ENCODE measurements at places on chromosomes 5 and 9.

GRCh38 chr9:77210116-77210515 is 32.8 kb downstream of the VPS13A start:
- no peak for DNase-seq

DNA sequence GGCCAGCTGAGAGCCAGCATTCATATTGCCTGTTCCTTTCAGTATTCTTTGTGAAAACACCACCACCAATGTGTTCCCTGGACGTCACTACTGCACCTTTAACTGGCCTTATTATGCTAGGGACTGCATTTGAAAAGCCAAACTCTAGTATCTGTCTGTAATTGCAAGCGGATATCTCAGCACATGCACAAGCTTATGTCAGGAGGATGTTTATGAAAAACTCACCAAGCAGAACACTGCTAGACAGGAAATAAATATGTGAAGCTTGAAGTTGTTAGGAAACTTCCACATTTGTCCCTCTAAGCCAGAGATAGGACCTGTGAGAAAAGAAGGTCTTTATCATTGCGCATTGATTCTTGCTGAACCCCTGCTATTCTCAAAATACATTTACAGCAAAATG is 135.4 kb upstream of the CCDC152 start:
- DNase-seq, result peak; percentile 44

DNA sequence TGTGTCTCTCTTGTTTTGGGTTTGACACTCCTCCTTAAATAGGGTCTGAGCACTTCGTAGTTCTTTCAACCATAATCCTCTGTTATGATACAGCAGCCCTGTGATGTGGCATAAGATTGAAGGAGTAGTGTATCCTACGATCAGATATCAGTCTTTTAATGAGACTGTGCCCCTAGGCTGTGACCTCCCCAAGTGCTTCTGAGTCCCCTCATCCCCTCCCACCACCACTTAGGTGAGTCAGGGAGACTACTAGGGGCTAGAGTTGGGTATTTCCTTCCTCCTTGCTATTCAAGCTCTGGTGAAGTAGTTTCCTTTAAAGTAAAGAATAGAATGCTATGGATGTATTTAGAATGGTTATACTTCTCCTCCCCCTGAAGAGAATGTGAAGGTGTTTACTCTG is 637.2 kb upstream of the GRAMD2B start:
- no peak for DNase-seq

DNA sequence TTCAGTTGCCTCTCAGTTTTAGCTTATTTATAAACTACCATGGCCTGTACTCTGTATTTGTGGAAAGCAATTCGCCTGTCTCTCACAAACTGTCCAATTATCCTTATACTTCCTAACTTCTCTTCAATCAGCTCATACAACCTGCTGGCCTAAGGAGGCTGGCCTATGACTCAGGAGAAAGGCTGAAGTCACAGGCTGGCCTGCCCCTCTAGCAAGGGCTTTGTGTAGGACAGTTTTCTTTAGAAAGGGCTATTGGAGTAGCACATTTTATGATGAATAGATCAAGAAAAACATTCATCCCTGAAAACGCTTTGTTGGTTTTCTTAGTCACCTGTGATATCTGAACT is 988.7 kb upstream of the ARRDC3 start:
- DNase-seq, result no peak

GRCh38 chr5:136033234-136033633 is 4.4 kb downstream of the TGFBI start:
- DNase-seq, result no peak

DNA sequence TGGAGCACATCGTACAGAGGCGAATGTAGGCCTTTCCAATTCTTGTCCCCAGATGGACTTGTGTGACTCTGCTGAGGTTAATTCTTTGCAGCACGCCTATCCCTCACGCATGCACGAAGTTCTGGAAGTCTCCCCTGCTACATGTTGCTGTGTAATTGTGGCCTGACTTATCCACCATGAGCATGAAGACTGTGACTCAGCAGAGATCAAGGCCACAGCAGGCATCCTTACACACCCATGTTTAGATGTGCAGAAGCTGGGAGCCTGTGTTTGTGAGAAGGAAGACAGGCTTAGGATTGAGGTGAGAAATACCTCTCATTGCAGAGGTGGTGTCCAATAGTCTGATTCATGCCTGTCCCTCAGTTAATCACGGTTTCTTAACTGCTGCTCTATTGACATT is 135.6 kb downstream of the ICE1 start:
- DNase-seq, result no peak

DNA sequence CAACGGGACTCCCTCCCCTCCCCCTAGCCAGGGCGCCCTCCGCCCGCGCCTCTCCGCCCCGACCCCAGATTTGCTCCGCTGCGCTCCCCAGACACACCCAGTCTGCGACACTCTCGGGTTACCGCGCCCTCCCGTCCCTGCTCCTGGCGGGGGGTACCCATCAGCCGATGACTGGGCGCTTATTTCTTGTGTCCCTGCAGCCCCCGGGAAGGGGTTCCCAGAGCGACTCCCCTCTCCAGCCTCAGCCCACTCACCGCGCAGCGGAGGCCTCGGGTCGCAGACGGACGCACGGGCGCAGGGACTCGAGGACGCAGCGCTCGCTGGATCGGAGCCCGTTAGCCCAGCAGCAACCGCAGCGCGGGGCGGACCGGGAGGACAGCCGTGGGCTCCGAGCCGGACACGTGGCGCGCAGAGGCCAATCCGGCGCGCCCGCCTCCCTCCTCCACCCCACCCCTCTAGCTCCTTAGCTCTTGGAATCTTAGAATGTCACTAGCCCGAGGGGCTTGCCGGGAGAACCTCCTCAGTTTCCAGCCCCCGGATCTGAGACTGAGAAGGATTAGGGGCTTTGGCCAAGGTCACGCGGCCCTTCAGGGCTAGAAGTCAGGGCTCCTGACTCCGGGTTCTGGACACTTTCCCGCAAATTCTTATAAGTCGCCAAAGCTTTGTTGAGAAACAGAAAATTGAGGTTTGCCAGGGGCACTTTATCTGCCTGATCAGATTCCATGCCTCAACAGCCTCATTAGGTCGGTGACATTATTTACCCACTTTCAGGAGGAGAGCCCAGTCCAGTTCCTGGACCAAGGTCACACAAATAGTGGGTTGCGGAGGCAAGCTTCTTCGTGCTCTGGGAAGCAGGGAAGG is at the start of gene ANXA6:
TSS of gene ANXA6 (minus strand) at position 354 of the 861 bp plus-strand sequence. CDS start 9,878 bp downstream, outside the sequence.
- DNase-seq, result peak; percentile 92

DNA sequence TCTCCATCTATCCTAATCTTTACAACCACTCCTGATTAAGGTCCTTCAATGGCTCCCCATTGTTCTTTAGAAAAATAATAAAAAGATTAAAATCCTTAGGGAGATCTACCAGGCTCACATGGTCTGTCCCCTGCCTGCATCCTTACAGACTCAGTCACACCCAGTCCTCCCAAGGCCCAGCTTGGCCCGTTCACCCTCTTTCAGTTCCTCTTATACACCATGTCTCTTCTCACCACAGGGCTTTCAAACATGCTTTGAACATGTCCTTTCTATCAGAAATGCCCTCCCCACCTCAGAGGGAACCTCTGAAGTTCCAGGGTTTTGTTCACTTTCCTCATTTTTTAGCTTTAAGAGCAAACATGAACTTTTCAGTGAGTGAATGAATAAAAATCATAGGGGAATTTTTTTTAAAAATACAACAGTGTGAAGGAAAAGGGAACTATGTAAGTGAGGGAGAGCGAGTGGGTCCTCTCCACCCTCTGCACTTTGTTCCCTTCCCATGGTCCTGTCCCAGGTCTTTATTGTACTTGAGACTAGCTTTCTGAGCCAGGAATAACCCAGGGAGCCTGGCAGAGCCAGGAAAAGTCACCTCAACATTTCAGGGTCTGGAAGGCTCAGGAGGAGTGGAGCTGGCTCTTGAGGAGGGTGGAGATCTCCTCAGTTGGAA is 55.3 kb downstream of the TRPC7 start:
- no peak for DNase-seq

DNA sequence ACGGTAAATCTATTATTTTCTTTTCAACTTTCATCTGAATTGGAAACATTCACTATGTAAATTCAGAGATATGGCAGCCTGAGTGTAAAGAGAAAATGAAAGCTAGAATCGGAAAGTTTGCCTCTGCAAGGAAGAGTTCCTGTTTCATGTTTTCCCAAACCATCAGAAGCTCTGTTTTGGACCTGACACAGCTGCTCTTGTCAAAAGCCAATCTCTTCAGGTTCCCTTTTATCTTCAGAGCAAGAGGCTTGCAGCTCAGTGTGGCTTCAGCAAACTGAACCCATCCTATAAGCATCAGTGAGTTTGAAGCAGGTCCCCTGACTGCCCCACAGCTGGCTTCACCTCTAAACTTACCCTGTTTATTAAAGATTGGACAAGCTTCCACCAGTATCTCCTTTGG is 1099.7 kb downstream of the DTWD2 start:
- peak; percentile 64 for DNase-seq

GRCh38 chr9:136626740-136627642 is 35.7 kb upstream of the EGFL7 start:
- no peak for DNase-seq

- no peak for DNase-seq
Measured at GRCh38 chr5:32909207-32909606, 198.1 kb downstream of the NPR3 start.

DNA sequence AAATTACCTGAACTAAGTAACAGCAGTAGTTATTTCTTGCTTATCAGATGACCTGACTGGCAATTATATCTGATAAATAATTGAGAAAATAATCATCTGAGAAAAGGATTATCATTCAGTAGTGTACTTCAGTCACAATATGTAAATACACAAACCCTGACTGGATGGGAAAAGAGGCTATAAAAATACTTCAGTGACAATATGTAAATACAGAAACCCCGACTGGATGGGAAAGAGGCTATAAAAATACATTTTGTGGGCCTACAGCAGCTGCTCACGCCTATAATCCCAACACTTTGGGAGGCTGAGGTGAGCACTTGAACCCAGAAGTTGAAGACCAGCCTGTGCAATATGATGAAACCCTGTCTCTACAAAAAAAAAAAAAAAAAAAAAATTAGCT is 11.1 kb downstream of the UBAP2 start:
- DNase-seq, result no peak

DNA sequence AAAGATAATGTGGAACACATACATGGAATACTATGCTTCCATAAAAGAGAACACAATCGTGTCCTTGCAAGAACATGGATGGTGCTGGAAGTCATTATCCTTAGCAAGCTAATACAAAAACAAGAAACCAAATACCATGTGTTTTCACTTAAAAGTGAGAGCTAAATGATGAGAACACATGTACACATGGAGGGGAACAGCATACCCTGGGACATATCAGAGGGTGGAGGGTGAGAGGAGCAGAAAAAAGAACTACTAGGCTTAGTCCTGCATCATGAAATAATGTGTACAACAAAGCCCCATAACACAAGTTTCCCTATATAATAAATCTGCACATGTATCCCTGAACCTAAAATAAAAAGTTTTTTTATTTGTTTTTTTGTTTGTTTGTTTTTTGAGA is 855.5 kb upstream of the NUDT12 start:
- no peak for DNase-seq

DNA sequence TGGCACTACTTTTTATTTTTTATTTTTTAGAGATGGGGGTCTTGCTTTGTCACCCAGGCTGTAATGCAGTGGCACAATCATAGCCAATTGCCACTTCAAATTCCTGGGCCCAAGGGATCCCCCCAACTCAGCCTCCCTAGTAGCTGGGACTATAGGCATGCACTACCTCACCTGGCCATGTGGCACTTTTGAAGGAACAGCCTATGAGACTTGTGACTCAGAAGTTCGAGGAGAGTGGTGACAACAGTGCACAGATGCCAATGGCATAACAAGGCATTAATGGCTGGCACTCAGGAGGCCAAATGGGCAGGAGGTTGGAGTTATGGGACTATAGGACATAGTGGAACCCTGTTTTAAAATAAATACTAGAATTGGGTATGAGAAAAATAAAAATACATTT is 33.7 kb downstream of the ANKRD31 start:
- DNase-seq, result no peak

- DNase-seq, result no peak
Measured at GRCh38 chr5:112956606-112957005, 20.0 kb upstream of the DCP2 start.

DNA sequence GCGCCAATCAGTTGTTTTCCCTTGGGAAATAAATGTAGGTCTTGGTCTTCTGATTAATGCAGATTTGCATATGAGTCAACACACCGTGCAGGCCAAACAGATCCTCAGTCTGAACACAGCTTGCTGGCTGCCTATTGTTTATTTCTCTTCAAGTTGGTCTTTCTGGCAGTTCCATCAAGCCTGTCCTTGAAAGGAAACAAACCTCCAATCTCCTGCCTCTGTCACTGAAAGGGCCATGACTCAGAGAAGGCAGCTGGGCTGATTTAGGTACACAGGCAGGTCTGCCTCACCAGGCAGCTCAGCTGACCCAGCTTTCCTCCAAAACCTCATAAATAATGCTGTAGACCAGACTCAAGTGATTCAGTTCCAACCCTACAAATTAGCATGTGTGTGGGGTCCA is 175.9 kb downstream of the MAN2A1 start:
- DNase-seq, result no peak

GRCh38 chr9:119802621-119803020 is 433.4 kb upstream of the BRINP1 start:
- DNase-seq, result no peak
